ENCODE measurements at places on chromosomes 13 and 19.

DNA sequence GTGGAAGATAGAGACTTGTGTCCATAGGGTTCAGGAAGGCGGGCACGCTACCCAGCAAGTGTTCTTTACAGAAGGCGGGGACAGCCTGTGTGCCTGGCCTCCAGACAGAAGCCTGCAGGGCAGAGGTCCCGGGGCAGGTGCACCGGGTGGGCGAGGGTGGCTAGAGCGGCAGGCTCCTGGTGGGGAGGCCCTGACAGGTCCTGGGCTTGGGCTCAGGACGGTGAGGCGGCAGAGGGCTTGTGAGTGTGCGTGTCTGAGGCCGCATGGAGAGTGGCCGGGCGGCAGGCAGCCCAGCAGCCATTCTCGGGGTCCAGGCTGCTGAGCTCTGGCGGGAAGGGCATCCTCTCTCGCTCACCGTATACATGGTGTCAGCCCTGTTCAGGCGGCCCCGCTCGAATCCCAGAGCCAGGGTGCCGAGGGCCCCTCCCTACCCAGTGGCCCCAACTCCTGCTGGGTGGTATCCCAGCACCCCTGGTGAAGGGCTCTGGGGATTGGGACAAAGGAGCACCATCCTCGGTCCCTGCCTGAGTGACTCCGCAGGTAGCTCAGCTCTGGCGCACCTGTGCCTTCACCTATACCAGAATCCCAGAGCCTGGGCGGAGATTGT lies 3.0 kb upstream of the AMH start:
- no peak for DNase-seq

DNA sequence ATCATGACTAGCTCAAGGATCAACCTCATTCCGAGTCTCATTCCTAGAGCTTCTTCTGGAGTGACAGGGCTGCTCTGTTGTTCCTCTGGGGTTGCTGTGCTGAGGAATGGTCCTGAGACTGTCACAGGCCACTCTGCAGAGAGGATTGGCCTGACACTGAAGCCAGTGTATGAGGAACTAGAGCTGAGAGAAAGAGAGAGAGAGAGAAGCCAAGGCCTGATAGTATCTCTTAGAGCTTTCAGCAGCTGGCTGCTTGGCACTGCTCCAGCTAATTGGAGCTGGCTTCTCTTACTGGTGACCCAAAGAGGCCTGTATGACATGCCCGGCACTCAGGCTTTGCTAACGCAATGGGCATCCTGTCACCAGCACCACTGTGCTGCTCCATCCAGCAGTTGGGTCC lies 73.4 kb upstream of the FLT1 start:
- DNase-seq, result no peak

GRCh38 chr19:4754248-4754647 lies 30.6 kb upstream of the DPP9 start:
- peak; percentile 96 for DNase-seq

DNA sequence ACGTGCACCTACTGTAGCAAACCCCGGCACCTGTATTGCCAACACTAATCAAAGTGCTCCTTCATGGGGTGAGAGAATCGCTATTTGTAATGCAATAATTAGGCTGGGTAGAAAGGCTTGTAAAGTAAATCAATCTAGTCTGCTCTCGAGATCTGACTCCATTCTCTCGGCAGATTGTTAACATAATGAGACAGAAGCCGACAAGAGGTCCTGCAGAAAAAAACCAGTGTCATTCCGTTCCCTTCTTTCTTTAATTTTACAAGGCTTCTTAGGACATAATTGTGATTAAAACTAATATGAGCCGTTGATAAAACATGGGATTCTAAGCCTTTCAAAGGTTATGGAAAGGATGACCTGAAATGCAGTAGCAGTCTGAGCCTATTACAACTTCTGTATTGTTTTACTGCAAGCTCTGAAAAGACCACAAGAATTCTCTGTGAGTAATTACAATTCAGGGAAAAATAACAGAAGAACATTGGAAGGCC lies 530.0 kb downstream of the PCDH9 start:
- DNase-seq, result peak; percentile 45

DNA sequence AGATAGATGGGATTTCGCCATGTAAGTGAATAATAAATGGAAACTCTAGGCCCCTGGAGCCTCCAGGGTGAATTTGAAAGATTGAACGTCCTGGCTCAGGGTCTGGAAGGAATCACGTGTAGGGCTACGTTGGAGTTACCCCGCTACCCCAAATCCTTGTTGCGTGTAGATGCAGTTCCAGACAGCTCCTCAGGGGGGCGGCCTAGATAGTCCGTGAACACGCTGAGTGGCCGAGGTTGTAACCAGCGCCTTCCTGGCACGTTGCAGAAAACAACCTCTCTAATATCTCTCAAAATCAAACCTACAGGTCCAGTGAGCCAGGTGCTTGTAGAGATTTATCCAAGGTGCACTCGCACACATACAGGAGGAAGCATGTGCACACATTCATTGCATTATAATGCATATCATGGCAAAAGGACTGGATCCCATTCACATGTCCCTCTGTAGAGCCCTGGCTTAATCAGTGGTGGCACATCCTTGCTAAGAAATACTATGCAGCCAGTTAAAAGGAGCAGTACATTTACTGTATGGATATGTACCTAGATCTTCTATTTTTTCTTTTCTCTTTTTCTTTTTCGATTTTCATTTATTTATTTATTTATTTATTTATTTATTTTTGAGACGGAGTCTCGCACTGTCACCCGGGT lies 2.5 kb upstream of the KEAP1 start:
- DNase-seq, result peak; percentile 34

- DNase-seq, result no peak
Measured at GRCh38 chr19:4657262-4657661, 12.9 kb downstream of the MYDGF start.

DNA sequence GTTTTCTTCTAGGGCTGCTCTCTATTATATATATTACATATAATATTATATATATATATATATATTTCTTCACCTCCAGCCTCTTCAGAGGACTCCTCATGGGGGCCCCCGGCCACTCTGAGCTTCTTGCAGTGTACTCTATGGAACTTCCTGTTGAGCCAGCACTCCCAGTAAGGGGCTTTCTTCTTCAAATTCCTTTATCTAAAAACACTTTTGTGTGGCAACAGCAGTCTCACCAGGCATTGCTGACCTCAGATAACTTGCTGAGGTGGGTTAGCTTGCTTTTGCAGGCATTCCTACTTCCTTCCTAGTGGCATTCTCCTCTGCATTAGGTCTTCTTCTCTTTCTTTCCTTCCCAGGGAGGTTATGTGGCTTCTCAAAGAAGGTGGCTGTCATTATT lies 381.5 kb downstream of the MYO16 start:
- DNase-seq, result no peak

DNA sequence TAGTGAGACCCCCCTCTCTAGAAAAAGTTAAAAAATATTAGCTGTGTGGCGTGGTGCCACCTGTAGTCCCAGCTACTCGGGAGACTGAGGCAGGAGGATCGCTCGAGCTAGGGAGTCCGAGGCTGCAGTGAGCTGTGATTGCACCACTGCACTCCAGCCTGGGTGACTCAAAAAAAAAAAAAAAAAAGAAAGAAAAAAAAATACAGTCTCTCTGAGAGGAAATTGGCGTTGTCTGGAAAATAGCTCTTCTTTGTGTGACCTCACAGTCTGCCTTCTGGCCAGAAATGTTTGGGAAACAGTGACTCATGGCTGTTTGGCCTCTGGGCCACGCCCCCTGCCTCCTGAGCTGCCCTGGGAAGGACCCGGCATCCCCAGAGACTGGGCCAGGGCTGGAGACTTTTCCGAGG lies 10.7 kb downstream of the MARCHF2 start:
- DNase-seq, result peak; percentile 59

DNA sequence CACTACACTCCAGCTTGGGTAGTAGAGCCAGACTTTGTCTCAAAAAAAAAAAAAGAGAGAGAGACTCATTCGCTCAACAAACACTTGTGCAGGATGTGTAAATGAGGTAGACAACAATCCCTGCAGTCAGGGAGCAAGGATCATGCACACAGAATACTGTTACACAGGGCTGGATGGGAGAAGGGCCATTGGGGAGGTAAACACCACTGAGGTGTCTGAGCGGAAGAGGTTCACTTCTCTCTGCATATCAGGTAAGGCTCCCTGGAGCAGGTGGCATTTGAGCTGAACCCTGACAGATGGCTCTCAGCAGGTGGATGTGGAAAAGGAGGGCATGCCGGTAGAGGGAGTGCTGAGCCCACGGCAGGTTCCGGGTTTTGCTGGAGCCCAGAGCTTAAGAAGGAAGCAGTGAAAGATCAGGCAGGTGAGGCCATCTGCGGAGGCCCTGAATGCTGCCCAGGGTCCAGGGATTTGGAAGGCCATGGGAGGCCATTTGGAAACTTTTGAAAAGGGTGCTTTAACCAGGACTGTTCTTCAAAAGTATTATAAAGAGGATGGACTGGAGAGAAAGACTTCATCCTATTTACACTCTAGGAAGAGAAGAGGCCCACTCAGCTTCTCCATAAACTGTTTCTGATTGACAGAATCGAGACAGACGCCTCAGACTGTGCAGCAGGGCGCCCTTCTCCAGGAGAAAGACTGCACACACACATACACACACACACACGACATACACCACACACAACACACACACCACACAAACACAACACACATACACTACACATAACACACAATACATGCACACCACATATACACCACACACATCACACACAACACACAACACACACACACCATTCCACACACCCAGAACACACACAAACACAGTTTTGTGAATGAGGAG lies 199.4 kb downstream of the USP12 start:
- peak; percentile 88 for DNase-seq

Measured in NCI-H2171 treated with DMSO at 0.1 percent for 48 hours (cell line).